ENCODE measurements at places on chromosomes 6 and 20.

- no peak for DNase-seq
Measured at GRCh38 chr6:139108378-139108777, 26.5 kb upstream of the HECA start.

DNA sequence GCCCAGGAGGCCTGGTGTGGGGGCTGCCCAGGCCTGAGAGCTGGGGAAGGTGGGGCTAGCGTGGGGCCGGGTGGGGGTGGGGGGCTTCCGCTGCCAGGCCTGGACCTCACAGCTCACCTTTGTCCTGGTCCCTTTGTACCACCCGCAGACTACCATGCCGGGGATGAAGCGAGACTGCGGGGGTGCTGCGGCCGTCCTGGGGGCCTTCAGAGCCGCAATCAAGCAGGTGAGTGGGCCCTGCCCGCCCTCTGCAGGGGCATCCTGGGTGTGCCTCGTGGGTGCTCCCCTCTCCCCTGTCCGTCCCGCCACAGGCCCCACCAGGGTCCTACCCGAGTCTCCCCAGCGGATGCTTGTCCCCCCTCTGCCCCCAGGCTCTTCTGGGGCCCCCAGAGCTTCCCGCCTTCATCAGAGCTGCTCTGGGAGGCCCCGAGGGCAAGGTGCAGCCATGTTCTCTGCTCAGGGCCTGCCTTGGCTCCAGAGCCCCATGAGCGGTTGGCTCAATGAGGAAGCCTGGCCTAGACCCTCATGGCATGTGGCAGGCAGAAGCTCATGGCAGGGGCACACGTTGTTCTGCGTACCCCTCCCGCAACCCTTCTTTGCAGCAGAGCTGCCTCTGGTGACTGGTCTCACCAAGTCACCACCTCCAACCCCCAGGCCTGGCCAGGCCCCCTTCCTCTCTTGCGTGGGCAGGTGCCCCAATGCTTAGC is 14.5 kb downstream of the NPEPL1 start:
- no peak for DNase-seq

- DNase-seq = no peak
Measured at GRCh38 chr6:151240036-151240685, 394 bp downstream of the AKAP12 start.

DNA sequence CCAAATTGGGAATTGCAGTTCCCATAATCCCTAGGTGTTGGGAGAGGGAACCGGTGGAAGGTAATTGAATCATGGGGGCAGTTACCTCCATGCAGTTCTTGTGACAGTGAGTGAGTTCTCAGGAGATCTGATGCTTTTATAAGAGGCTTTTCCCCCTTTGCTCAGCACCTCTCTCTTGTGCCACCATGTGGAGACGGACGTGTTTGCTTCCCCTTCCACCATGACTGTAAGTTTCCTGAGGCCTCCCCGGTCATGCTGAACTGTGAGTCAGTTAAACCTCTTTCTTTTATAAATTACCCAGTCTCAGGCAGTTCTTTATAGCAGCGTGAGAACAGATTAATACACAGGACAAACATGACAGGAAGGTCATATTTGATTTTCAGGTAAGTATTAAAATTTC is 25.3 kb upstream of the HECA start:
- DNase-seq = no peak

GRCh38 chr20:50724851-50725723 is 6.3 kb upstream of the PARD6B start:
- DNase-seq = no peak

DNA sequence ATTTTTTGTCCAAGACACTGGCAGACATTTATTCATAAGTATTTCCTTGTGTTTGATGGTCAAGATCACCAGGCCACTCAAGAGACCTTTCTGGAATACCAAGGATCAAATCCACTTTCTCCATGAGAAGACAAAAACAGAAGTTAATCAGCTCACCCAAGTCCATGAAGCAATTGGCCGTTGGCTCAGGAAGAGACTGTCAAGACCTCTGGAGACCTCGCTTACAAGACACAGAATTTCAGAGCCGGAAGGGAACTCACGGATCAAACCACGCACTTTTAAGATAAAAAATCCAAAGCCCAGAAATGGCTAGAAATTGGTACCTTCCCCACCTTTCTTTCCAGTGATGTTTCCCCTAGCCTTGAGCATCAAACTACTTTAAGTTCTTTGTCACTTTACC is 3.3 kb downstream of the TRERF1 start:
- no peak for DNase-seq

DNA sequence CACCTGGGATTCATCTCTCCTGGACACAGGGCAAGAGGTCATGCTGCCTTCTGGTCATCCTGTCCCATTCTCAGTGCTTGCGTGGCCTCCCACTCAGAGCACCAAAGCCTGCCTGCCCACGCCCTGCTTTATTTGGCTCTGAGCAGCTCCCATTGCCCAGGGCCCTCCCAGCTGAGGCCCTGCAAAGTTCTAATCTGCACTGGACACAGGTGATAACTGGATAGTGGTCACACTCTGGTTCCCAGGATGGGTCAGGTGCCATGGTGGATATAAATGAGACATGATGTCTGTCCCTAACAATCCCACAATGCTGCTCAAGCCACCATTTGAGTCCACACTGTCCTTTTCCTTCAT is 39.5 kb downstream of the CPXM1 start:
- no peak for DNase-seq

- no peak for DNase-seq
Measured at GRCh38 chr6:38713812-38714211, 1.3 kb upstream of the DNAH8 start.

GRCh38 chr20:45269754-45270270 is 15.4 kb upstream of the SLPI start:
- no peak for DNase-seq

DNA sequence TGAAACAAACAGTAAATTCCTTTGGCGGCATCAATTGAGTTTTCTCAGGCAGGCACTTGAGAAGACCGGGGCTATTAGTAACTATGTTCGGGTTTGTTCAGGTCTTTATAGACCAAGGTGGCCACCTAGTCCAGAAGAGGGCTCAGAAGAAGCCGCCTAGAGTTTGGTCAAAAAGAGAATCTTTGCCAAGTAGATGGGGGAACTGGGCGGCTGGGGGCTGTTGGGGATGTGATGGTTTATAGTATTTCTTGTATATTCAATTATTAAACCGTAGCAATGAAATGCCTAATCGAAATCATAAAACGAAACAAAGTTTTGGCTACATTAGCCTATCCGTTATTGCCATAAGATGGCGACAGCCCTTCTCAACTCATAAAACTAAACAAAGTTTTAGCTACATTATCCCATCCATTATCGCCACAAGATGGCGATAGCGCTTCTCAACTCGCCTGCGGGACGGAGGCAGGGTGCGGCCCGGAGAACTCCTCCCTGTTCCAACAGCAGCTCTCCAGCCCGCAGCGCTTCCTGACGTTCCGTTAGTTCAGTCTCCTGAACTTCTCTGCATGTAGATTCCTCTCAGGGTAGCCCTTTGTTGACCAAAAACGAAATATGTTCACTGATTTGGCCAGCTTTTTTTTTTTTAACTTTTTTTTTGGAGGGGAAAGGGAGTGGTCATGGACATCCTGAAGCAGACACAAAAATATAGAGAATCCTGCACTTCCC is 120.5 kb upstream of the PRSS16 start:
- DNase-seq = peak; percentile 6

- DNase-seq = no peak
Measured at GRCh38 chr6:134517868-134518267, 200.0 kb upstream of the SGK1 start.

DNA sequence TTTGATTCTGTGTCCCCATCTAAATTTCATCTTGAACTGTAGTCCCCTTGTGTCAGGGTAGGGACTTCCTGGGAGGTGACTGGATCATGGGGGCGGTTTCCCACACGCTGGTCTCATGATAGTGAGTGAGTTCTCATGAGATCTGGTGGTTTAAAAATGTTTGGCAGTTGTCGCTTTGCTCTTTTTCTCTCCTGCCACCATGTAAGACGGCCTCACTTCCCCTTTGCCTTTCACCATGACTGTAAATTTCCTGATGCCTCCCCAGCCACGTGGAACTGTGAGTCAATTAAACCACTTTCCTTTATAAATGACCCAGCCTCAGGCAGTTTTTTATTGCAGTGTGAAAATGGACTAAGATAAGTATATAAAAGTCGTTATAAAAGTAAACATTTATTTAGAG is 80.5 kb upstream of the SGK1 start:
- DNase-seq = no peak

GRCh38 chr6:13098006-13098405 is 230.3 kb downstream of the TBC1D7 start:
- no peak for DNase-seq

- DNase-seq = peak; percentile 22
Measured at GRCh38 chr6:37050045-37050853, 44.8 kb downstream of the FGD2 start.

DNA sequence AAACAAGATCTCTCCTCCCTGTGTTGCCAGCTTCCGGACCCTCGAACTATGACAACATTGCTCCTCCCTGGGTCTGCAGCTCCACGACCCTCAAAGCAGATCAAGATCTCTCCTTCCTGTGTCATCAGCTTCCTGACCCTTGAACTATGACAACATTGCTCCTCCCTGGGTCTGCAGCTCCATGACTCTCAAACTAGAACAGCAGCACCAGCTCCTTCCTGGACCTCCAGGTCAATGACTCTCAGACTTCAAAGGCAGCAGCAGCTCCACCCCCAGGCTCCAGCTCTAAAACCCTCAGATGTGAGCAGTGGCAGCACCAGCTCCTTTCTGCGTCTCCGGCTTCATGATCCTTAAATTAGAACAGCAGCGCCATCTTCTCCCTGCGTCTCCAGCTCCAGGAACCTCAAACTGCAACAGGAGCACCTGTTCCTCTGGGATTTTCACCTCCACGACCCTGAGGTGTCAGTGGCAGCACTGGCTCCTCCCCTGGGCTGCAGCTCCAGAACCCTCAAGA is 341.0 kb upstream of the SULF2 start:
- no peak for DNase-seq

DNA sequence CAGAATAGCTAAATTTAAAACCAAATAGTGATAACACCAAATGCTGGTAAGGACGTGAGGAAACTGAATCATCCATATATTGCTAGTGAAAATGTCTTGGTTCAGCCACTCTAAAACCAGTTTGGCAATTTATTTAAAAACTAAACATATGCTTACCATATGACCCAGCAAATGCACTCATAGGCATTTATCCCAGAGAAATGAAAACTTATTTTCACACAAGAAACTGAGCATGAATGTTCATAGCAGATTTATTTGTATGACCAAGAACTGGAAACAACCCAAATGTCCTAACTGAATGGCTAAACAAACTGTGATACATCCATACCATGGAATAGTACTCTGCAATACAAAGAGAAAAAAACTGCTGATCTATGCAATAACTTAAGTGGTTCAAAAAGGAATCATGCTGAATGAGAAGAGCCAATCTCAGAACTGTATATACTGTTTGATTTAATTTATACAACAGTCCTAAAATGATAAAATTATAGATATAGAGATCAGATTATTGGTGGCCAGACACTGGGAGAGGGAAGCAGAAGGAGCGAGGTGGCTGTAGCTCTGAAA is 115.6 kb upstream of the ADGRF1 start:
- no peak for DNase-seq

GRCh38 chr6:142218446-142218845 is 71.4 kb downstream of the VTA1 start:
- no peak for DNase-seq
